Adrenal gland (tissue), 19 donors: ENCODE measurements at places on chromosomes 7 and 10. TPM values are rescaled to one million over a fixed set of nuclear protein-coding genes. Genes with fewer than 3 reads are reported as not detected.

Gene FBXW4
- 46.7 TPM for total RNA-seq

DNA sequence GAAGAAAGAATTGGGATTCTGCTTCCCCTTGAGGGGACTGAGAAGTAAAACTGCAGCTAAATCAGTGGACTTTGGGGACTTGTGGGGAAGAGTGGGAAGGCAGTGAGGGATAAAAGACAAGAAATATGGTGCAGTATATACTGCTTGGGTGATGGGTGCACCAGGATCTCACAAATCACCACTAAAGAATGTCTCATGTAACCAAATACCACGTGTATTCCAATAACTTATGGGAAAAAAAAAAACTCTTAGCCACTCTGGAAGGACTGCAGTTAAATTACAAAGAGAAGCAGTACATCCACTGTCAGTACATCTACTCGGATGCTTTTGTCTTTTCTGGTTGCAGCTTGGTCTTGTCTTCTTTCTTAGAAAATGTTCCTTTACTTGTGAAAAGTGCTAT, 27.4 kb upstream of the GOT1 start:
- no peaks in the 10 kb centered on the region for H3K4me1 ChIP-seq
- H3K4me3 ChIP-seq: no peak overlapping the region
- no peaks in the 10 kb centered on the region for H3K36me3 ChIP-seq
- H3K27ac ChIP-seq: no peak overlapping the region
- H3K27me3 ChIP-seq: peaks cover 33% of the 10 kb centered on the region

Gene ADAMTS14
- not detected for total RNA-seq

DNA sequence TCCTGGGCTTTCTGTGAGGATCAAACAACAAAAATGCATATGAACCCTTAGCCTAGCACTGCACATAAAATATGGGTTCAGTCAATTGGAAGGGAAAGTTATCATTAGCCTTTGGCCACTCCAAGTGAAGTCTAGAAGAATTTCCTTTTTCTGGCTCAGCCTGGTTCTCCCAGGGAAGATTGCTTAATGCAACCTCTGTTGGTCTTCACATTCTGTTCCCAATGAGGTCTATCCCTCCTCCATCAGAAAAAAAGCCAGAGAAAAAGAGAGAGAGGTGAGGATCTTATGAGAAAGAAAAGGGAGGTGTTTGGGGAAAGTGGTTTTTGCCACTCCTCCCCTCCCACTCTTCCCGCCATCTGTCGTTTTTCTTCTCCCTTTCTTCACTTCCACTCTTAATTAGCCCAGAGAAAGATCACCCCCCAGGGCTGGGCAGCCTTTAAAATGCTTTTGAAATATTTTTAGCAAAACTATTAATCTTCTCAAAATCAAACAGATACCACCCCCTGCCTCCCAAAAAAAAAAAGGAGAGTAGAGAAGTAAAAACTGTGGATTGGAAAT, 31.1 kb downstream of the CPVL start:
- DNase-seq: no peak
- no peaks in the 10 kb centered on the region for H3K27me3 ChIP-seq
- no peak overlapping the region for H3K4me3 ChIP-seq
- no peaks in the 10 kb centered on the region for H3K36me3 ChIP-seq
- no peak overlapping the region for H3K27ac ChIP-seq

DNA sequence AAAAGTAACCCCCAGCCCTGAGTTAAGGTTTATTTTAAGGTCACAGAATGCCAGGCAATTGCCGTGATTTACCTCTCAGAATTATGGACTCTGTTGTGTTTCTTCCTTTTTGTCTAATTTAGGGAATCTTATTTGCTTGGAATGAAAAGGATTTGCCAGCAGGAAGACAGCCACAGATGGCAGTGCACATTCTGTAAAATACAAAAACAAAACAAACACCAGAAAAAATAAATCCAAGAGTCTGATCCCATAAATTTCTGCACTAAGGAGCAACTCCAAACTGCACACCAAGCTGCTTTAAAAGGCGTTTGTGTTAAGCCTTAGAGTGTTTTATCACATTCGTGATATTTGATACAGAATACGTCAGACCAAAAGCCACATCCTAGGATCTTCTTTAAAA, 199.0 kb upstream of the C7orf33 start:
- peaks cover 12% of the 10 kb centered on the region for H3K27me3 ChIP-seq
- H3K4me1 ChIP-seq: no peaks in the 10 kb centered on the region
- H3K27ac ChIP-seq: no peak overlapping the region
- no peak for DNase-seq
- H3K4me3 ChIP-seq: no peak overlapping the region
- H3K36me3 ChIP-seq: no peaks in the 10 kb centered on the region

DNA sequence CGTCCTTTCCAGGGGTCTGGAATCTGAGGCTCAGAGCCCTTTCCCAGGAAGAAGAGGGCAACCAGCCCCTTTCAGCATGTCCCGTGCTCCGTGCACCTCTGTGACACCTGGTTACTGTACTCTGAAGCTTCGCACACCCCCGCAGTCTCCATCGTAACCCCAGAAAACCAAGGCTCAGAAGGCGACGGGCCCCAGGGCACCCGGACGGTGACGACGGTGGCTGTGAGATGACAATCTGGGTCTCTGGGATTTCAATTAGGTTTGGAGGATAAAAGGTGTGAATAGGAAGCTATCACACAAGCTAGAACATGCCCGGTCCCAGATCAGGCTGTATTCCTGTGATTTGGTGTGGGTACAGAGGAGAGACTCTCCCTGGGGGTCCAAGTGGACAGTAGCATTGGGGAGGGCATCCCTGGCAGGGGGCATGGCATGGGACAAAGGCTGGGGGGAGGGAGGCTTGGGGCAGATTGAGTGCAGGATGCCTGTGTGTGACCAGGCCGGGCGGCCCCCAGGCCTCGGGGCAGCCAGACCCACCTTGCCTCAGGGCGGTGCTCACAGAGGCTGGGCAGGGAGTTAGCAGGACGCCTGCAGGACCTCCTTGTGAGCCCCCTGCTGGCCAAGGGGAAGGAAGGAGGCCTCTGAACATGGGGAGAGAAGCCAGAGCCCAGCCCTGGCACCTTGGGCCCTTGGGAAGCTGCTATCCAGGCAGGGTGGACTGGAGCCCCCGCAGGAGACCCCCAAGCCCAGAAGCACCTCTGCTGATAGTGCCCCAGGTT, 23.4 kb upstream of the PSMG3 start:
- H3K4me3 ChIP-seq: no peak overlapping the region
- H3K4me1 ChIP-seq: no peaks in the 10 kb centered on the region

DNA sequence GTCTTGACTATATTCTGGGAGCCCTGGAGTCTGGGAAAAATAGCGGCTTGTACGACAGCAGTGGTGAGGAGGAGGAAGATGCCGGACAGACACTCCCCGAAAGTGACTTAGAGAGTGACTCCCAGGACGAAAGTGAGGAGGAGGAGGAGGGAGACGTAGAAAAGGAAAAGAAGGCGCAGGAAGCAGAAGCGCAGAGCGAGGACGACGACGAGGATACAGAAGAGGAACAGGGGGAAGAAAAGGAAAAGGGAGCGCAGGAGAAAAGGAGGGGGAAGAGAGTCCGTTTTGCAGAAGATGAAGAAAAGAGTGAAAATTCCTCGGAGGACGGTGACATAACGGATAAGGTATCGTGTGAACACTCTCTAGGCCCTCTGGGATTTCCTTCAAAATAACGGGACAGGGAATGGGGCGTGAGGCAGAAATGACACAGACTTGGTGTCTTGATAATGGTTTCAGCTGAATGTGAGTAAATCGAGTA, 908 bp downstream of the NOM1 start:
- H3K36me3 ChIP-seq: no peaks in the 10 kb centered on the region
- H3K4me3 ChIP-seq: peak overlapping the region; percentile 94
- DNase-seq: no peak
- H3K27ac ChIP-seq: peak overlapping the region; percentile 55

- H3K27me3 ChIP-seq: peaks cover 52% of the 10 kb centered on the region
- DNase-seq: no peak
- no peaks in the 10 kb centered on the region for H3K4me1 ChIP-seq
- no peak overlapping the region for H3K27ac ChIP-seq
- H3K4me3 ChIP-seq: no peak overlapping the region
These were observed 834 bp downstream of the TAC1 start for GRCh38 chr7:97732565-97733275.

Gene FAM200A
- 4.0 TPM for total RNA-seq

- no peak for DNase-seq
- H3K27ac ChIP-seq: no peak overlapping the region
- no peak overlapping the region for H3K4me3 ChIP-seq
- no peaks in the 10 kb centered on the region for H3K36me3 ChIP-seq
- H3K4me1 ChIP-seq: no peaks in the 10 kb centered on the region
- H3K27me3 ChIP-seq: no peaks in the 10 kb centered on the region
These were observed 100.2 kb downstream of the MMRN2 start for GRCh38 chr10:86857128-86857721.

DNA sequence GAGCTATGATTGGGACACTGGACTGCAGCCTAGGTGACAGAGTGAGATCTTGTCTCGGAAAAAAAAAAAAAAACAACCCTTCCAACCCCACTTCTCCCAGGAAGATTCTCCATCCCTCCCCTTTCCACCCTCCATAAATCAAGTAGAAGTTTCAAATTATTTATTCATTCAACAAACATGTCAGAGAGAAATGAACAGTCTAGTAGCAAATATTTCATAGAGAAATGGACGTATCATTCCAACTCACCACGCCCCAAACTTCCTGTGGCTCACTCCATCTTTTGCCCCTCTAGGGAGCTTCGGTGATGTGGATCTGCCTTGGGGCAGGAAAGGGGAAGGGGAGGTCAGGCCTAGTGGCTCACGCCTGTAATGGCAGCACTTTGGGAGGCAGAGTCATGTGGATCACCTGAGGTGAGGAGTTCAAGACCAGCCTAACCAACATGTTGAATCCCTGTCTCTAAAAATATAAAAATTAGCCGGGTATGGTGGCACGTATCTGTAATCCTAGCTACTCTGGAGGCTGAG, 638 bp upstream of the TRAPPC14 start:
- H3K4me1 ChIP-seq: peaks cover 17% of the 10 kb centered on the region
- no peaks in the 10 kb centered on the region for H3K27me3 ChIP-seq
- H3K4me3 ChIP-seq: peak overlapping the region; percentile 83
- H3K36me3 ChIP-seq: peaks cover 25% of the 10 kb centered on the region
- DNase-seq: no peak

GRCh38 chr10:37865957-37866803, 8.8 kb upstream of the ZNF248 start:
- H3K36me3 ChIP-seq: no peaks in the 10 kb centered on the region
- no peak overlapping the region for H3K4me3 ChIP-seq
- DNase-seq: no peak
- H3K4me1 ChIP-seq: no peaks in the 10 kb centered on the region

DNA sequence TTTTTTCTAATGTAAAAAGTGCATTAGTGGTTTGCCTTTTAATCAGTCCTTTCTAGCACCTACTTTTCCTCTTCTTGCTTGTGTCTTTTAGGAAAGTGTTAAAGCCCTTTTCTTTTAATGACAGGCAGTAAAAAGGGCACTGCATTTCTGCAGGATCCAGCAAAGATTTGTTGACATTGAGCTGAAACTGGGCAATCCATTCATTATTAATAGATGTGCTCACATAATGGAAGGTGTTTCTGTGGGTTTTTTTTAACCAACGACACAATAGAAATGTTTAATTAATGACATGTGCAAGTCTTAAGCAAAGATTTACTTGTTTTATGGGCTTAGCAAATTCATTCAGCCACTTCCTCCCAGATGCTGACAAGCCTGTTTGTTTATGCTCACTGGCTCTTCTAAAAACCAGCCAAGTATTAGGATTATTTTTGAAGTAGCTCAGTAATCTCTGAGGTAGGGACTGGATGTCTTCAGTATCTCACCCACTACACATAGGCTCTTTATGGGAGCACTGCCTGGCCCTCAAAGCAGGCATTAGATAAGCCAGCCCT, 1201.1 kb downstream of the SORCS1 start:
- DNase-seq: no peak
- no peaks in the 10 kb centered on the region for H3K4me1 ChIP-seq
- no peaks in the 10 kb centered on the region for H3K36me3 ChIP-seq
- H3K27me3 ChIP-seq: no peaks in the 10 kb centered on the region
- no peak overlapping the region for H3K27ac ChIP-seq

- H3K27me3 ChIP-seq: no peaks in the 10 kb centered on the region
- H3K27ac ChIP-seq: no peak overlapping the region
- H3K36me3 ChIP-seq: no peaks in the 10 kb centered on the region
- no peak for DNase-seq
These were observed 213.9 kb downstream of the BAMBI start for GRCh38 chr10:28891058-28891713.

DNA sequence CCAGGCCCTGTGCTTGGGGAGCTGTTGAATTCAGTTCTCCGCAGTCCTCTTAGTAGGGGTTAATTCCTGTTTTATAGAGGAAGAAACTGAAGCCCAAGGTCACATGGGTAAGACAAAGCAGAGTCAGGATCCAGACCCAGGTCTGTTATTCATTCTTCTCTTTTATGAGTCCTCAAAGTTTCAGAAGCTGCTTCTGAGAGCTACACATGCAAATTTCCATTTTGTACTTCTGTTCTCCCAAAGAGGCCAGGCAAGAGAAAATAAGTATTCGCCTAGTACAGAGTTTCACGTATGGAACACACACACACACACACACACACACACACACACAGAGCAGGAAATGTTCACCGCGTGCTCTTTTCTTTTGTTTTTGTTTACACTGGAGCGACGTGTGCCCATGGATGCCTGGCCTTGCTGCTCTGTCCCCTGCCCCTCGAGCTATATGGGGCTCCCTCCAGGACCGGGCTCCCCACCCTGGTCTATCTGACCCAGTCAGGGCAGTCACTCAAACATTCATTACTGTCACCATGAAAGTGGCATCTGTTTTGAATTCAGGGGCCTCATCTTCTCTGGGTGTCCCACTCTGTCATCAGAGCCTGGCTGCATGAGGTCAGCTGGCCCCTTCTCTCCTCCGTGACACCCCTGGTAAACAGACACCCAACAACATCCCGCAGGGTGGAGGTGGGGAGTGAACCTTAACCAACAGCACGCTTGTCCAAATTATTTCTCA, 84.4 kb downstream of the TNS3 start:
- peaks cover 37% of the 10 kb centered on the region for H3K4me1 ChIP-seq
- no peak for DNase-seq
- peak overlapping the region; percentile 75 for H3K27ac ChIP-seq
- H3K27me3 ChIP-seq: no peaks in the 10 kb centered on the region
- no peaks in the 10 kb centered on the region for H3K36me3 ChIP-seq

Gene GNB2
- total RNA-seq: 324 TPM

DNA sequence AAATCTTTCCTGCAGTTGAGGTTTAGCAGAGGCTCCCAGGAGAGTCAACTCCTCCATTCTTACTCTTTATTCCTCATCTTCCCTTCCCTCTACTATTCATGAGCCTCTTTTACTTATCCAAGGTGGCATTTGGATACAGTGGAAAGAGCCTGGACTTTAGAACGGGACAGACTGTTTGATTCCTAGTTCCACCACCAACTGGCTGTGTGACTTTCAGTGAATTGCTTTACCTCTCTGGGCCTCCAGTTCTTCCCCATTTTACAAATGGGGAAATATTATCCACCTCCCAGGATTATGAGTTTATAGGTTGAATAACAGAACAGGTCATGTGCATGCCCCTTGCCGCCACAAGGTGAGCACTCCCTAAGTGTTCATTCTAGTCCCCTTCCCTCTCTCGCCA, 49.9 kb downstream of the ZNF503 start:
- no peak for DNase-seq
- no peaks in the 10 kb centered on the region for H3K27me3 ChIP-seq
- H3K4me3 ChIP-seq: no peak overlapping the region
- H3K4me1 ChIP-seq: peaks cover 7% of the 10 kb centered on the region

- H3K4me3 ChIP-seq: no peak overlapping the region
- peaks cover 11% of the 10 kb centered on the region for H3K27me3 ChIP-seq
- H3K36me3 ChIP-seq: no peaks in the 10 kb centered on the region
- no peak for DNase-seq
These were observed 55.9 kb downstream of the CFAP46 start for GRCh38 chr10:132886211-132887099.

Gene ASB13
- 65.9 TPM for total RNA-seq

GRCh38 chr7:144908324-144908723, 72.5 kb upstream of the TPK1 start:
- no peaks in the 10 kb centered on the region for H3K4me1 ChIP-seq
- H3K27ac ChIP-seq: no peak overlapping the region
- DNase-seq: no peak
